ENCODE measurements at places on chromosomes 16 and 17.

GRCh38 chr17:58595194-58595792 lies 80.9 kb upstream of the MTMR4 start:
- DNase-seq: no peak

DNA sequence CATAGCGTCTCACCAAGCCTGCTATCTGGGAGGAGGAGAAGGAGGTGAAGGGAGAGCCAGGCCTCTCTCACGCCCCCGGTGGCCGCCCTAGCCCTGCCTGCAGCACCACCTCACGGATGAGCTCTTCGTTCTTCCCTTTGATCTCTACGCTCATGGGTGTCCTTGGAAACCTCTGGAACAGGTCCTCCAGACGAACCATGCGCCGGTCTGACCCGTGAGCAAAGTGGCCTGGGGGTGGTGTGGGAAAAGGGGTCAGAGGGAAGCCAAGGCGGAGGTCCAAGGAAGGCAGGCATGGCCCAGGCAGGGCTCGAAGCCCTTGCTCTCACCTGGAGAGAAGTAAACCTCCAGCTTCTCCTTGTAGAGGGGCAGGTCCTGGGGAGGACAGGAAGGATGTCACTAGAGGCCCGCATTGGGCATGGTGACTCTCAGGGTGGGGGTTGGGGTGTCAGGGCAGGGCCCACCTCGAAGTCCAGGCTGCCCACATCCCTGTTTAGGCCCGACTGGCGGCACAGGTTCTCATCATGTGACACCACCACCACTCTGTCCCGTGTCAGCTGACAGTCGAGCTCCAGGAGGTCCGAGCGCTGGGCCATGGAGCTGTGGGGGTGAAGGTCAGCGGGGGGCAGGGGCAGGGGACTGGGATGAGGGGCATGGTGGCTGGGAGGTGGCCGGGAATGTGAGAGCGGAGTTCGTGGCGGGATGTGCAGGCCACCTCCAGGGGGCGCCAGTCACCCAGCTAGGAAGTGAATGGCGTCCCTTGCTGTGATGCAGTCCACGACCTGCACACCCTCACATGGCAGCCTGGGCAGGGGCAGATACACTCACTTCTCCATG lies 923 bp downstream of the GDPD3 start:
- DNase-seq: peak; percentile 16

DNA sequence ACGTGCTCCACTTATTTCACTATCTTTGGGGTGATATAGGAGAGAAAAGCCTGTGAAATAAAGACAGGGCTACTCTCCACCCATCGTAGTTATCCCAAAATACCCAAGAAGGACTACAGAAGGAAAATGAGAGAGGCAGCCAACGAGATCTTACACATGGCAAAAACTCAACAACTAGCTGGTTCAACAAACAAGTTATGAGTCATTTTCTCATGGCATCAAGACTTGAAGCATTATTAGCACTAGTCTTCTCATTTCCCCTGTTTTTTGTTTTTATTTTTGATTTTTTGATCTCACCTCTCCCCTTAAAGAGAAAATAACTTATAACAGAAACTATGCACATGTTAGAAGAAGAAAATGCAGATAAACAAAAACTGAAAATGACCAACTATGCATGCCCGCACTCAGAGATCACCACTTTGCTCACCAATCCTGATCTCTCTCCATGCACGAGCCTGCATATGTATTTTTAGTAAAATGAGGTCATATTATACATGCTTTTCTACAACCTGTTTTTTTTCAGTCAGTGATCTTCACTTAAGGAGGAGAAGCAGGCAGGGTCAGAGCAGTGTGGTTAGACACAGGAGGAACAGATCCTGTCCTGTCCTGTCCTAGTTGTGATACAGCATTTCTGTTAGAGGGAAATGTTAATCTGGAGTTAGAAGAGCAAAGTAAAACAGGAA lies 22.8 kb downstream of the FAM117A start:
- peak; percentile 51 for DNase-seq

- no peak for DNase-seq
Observed at GRCh38 chr16:66467611-66468010, 40.5 kb downstream of the BEAN1 start.

- no peak for DNase-seq
Observed at GRCh38 chr16:84058664-84059063, 16.1 kb upstream of the SLC38A8 start.

Measured in AML-193 (cell line).